GM23248 (cell line): ENCODE measurements at places on chromosomes 1 and 21.
A peak's percentile ranks its signal among the peaks of the same experiment; 100 is the strongest.

DNA sequence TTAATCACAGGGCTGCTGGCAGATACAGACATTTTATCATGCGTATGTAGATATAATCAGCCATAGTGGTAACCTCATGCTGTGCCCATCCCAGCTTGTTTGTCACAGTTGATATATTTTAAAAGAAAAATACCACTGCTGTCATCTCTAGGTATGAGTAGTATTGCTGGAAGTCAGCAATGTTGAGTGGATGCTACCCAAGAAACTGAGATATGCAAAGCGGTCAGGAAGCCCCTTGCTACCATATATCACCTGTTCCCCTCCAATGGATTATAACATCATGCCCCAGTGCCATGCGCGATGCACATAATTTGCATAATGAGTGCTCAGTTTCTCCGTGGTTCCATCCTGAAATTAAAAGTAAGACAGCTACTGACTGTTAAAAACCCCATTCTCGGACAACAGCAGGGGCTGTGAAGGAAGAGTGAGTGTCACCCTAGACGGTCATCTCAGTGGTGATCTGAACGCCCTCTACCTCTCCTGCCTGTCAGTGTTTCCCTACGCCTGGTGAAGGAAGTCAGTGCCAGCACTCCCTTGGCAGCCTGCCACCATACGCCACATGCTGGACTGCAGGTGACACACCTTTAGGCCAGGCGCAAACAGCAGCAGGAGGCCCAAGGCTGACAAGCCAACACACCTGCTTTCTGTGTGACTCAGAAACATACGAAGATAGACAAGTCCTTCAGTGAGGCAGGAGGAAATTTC is 2.7 kb downstream of the IL10RB start:
- no peak for DNase-seq

DNA sequence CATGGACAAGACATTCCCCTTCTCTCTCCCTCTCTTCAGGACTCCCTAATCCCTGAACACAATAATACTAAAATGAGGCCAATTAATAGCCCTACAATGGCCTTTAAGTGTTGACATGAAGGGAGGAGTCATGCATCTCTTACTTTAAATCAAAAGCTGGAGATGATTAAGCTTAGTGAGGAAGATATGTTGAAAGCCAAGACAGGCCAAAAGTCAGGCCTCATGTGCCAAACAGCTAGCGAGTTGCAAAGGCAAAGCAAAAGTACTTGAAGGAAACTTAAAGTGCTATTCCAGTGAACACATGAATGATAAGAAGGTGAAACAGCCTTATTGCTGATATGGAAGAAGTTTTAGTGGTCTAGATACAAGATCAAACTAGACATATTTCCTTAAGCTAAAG is 49.5 kb upstream of the CD46 start:
- DNase-seq = peak; percentile 30

GRCh38 chr1:177915641-177916040 is 54.2 kb downstream of the SEC16B start:
- no peak for DNase-seq

DNA sequence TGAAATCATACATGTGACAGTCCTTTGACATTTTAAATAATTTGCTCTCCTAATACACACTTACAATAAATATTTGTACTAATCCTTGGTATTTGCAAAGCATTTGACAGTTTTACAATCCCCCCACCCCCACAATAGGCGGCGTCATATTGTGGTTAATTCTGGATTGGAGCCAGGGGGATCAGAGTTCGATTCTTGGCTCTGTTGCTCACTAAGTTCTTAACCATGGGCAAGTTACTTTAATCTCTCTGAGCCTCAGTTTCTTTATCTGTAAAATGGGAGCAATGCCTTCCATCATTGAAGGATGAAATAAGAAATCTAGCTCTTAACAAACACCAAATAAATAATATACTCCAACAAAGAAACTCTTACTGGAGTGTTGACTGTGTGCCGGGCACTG is 23.8 kb downstream of the CACNA1S start:
- no peak for DNase-seq

DNA sequence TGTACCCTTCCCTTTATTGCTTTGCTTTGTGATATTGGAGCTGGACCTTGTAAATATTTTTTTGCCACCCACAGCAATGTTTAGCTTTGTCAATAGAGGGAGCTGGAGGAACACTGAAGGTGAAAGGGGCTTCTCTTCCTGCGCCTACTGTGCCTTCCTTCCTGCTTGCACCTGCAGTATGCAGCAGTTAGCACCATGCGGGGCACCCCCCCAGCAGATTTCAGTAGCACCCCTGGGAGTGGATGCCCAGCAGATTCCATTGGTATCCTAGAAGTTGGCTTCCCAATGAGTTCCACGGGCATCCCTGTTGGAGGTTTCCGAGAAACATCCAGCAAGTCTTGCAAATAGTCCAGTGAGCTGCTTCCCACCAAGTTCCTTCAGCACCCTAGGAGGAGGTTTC is 25.6 kb downstream of the S100A10 start:
- peak; percentile 72 for DNase-seq

DNA sequence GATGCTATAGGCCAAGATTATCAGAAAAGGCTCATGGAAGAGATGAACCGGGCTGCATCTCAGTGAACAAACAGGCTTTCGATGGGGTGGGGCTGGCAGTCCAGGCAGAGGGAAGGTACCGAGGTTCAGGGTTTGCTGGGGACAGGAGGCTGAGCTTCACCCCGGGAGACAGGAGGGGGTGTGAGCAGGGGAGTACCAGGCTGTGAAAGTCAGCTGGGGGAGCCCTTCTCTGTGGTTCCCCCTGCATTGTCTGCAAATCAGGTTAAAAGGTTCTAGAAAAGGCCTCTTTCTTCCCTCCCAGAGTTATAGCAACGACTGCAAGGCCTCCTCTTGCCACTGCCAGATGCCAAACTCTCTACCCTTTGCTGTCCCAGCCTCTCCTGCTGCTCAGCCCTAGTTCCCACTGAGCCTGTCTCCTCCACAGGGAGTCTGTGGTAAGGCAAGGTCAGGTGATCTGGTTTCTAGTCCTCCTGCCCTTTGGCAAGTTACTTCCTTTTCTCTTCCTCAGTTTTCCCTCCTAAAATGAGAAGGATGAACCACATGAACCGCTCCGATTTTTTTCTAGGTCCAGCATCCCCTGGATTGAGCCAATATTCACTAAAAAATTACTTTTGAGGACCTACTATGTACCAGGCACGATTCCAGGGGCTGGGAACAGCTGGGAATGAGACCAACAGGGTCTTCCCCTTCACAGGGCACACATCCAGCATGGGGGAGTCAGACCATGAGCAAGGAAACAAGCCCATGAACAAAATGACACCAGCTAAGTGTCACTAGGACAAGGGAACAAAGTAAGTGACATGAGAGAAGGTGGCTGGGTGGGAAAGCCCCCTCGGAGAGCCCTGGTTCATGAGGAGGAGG is 7.2 kb downstream of the LAD1 start:
- DNase-seq = no peak
